ENCODE measurements at places on chromosomes 1 and 21.

DNA sequence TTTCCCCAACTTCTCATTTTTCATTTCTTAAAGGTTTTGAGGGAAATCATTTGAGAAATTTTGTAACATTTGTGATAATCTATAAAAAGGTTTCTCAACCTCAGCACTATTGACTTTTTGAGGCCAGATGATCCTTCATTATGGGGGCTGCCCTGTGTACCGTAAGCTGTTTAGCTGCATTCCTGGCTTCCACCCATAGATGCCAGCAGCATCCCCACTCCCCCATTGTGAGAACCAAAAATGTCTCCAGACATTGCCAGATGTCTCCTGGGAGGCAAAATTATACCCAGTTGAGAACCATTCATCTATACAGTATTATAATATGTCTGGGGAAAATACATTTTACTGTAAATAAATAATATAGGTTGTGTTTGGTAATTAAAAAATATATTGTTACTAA, 146.0 kb downstream of the PBX1 start:
- DNase-seq: no peak

DNA sequence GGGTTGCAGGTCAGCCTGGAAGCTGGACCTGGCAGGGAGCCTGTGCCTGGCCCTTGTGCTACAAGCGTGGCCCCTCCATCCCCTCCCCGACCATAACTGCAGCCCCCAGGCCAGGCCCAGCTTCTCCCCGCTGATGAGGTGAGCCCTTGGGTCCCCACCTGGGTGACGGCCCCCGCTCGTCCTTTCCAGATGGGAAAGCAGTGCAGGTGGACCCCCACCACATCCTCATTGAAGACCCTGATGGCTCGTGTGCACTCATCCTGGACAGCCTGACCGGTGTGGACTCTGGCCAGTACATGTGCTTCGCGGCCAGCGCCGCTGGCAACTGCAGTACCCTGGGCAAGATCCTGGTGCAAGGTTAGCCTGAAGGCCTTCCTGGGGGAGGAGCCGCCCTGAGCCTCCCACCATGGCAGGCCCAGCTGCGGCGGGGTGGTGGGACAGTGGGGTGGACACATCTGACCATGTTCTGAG, 56.9 kb downstream of the TRIM11 start:
- DNase-seq: no peak

DNA sequence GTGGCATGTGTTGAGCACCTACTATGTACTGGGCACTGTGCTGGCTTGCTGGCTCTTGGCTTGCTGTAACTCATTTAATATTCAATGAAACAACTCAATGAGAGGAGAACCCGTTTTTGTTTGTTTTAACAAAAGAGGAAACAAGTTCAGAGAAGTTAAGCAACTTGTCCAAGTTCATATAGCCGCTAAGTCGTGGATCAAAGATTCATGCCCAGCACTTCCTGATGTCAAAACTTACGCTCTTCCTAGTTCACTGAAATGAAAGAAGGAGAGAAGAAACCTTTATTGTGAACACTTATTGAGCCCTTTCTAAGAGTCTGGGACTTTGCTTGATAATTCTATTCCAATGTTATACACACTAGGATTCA, 475.9 kb downstream of the PTPRU start:
- no peak for DNase-seq

- DNase-seq: no peak
These were observed 30.4 kb upstream of the C1orf174 start for GRCh38 chr1:3930301-3931006.

GRCh38 chr21:26572702-26573381, at the start of gene CYYR1:
TSS of gene CYYR1 (minus strand) at chr21:26573286. CDS start at chr21:26572940, 346 bp downstream.
- no peak for DNase-seq

- no peak for DNase-seq
These were observed 118.1 kb downstream of the PGBD5 start for GRCh38 chr1:230308039-230308438.

DNA sequence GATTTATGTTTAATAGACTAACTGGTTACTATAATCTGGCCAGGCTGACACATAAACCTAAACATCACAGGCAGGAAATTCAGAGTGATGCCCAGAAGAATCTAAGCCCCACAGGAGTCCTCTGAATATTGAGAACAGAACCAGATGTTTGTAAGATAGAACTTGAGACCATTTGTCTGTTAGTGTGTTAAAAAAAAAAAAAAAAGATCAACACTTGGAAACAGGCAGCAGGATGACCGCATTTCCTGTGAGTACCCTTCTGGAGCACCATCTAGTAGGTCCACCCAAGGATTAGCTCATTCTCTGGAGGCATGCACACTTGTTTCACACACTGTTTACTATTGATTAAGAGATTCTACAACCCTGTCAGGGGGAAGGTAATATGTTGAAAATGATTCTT, 111.4 kb upstream of the VANGL1 start:
- DNase-seq: no peak
